DMS79 treated with DMSO at 0.1 percent for 48 hours (cell line): ENCODE measurements at places on chromosomes 13 and 19.

DNA sequence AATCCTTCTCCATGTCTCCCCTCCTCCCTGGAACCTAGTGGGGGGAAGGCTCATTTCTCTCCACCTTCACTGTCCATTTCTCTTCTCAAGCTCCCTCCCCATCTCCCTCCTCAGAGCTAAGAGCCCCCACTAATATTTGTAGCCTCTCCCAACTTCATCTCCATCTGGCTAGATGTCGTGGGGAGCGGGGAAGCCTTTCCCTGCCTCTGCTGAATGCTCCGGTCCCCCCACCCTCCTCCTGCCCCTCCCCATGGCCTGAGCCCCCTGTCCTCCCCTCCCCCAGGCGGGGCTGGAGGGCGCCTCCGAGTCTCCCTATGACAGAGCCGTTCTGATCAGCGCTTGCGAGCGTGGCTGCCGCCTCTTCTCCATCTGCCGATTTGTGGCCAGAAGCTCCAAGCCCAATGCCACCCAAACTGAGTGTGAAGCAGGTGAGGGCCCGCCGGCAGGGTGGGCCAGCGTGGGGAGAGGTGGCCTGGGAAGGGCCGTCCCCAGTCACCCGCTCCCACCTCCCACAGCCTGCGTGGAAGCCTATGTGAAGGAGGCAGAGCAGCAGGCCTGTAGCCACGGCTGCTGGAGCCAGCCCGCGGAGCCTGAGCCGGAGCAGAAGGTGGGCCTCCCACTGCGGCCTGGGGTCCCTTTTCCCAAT, 1.0 kb downstream of the TMEM59L start:
- no peak for DNase-seq

DNA sequence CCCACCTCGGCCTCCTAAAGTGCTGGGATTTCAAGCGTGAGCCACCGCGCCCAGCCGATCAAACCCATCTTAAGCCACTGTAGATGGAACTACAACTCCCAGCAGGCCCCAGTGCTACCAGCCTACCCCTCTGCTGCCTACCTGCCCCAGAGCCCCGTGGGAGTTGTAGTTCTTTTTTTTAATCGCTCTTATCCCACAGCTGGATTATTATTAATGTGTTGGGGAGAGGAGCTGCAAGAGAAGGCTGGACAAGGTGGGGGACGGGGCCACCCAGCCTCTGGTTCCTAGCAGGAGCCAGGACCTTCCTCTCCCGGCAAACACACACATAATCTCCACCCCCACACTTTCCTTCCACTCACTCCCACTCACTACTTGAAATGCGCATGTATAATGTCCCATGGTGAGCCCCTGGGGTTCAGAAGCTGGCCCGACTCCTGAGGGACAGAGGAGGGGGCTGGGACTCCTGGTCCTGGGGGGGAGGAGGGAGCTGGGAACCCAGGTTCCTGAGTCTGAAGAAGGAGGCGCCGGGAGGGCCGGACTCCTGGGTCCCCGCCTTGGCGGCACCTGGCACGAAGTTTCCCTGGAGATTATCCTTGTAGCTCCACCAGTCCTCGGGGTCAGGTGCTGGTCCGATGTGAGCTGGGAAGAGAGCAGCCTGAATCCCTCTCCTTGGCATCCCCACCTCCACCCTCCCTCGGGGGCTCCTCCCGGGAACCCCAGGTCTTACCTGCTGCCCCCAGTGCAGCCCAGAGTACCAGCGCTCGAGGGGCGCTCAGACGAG, 958 bp downstream of the CA11 start:
- DNase-seq, result peak; percentile 71

GRCh38 chr13:28583651-28584091, 75.3 kb upstream of the POMP start:
- no peak for DNase-seq

- peak; percentile 33 for DNase-seq
These were observed 2.0 kb downstream of the DOCK9 start for GRCh38 chr13:98975822-98976261.

GRCh38 chr19:1429750-1430149, 8.4 kb upstream of the RPS15 start:
- DNase-seq, result no peak

DNA sequence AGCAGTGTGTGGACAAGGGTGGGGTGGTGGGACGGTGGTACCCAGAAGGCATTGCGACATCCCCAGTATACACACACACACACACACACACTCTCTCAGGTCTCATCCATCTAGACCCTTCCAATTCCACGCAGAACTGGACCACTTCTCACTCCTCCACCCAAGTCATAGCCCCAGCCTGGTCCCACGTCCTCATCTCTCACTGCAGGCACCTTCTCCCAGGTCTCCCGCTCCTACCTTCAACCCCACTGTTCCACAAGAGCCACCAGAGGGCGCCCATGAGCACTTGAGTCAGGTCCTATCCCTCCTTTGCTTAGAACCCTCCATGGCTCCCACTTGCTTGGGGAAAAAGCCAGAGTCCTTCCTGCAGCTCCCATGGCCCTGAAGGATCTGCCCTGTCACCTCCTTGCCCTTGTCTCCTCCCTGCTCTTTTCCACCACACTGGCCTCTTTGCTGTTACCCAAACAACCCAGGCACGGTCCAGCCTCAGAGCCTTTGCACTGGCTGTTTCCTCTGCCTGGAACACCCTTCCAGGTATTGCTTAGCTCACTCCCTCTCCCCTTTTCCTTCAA, 62.6 kb downstream of the IER2 start:
- peak; percentile 3 for DNase-seq

GRCh38 chr13:40120781-40121180, 465.3 kb downstream of the COG6 start:
- no peak for DNase-seq

DNA sequence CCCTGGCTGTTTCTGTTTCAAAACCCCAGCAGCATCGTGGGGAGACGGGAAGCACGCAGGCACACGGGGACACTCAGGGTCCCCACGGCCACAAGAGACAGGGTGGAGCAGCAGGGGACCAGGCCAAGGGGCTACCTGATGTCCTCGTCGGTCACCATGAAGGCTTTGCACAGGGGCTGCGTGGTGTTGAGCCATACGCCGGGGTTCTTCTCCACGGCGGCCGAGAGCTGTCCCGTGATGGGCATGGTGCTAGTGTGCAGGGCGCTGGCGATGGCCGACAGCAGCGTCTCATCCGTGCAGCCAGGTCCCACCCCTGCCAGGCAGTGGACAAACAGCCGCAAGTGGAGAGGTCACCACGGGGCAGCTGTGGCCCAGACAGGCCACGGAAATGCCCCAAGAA, 11.7 kb downstream of the MBD3 start:
- no peak for DNase-seq

DNA sequence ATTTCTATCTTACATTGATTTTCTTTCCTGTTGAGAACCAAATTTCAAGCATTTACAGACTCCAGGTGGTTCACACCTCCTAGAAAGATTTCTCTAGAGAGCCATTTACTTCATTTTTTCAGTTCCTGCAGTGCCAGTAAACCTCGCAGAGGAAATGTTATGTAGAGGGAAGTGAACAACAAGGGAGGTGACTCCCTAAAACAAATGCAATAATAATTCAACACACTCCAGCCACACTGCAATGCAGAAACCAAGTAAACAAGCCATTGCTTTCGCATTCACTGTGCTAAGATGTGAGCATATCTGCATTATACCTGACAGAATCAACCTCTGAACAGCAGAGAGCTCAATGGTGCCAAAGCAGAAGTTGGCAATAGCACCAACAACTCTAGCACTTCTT, 215.1 kb downstream of the RBM26 start:
- DNase-seq, result no peak

- DNase-seq, result no peak
These were observed 30.6 kb upstream of the IGSF23 start for GRCh38 chr19:44582581-44583265.

DNA sequence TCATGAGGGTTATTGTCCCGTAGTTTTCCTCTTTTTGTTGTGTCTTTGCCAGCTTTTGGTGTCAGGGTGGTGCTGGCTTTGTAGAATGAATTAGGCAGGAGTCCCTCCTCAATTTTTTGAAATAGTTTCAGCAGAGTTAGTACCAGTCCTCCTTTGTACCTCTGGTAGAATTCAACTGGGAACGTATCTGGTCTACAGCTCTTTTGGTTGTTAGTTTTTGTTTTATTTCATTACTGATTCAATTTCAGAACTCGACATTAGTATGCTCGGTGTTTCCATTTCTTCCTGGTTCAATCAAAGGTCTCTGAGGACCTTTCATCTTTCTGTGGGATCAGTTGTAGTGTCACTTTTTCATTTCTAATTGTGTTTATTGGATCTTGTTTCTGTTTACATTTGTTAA, 1237.0 kb upstream of the PCDH9 start:
- DNase-seq, result no peak

DNA sequence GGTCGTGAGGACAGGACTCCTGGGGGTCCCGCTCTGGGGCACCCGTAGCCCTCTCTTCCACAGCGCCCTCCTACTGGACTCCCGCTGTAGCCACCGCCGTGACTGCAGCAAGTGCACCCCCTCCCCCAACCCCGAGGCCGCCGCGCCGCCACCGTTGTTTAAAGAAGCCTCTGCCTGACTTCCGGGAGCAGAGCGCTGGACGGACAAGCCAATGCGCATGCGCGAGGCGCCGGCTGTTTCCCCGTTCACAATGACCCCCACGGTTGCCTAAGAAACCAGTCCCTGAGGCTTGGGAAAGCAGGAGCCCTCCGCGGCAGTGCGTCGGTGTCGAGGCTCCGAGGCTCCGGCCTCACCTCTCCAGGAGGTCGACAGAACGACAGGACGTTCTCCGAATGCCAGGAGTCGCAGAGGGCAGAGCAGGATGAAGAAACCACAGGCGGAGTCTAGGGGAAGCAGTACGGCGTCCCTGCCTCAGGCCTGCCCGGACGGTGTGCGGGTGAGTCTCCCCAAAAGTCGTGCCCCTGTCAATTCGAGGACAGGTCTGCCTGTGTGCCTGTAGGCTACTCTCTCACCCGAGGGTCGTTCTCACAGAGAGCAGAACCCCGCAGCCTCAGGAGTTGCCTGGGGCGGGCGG, 70.5 kb upstream of the ZNF420 start:
- DNase-seq, result no peak

DNA sequence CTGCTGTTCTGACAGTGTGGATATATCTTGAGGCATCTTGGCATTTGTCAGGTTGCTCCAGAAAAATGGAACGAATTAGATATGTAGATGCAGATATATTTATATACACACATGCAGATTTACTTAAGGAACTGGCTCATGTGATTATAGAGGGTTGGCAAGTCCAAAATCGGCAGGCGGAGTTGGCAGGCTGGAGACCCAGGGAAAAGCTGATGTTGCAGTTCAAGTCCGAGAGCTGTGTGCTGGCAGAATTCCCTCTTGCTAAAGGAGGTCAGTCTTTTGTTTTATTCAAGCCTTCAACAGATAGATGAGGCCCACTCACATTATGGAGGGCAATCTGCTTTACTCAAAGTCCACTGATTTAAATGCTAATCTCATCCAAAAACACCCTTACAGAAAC, 24.4 kb upstream of the CSNK1A1L start:
- DNase-seq, result no peak

GRCh38 chr13:77389625-77390000, 62.7 kb upstream of the MYCBP2 start:
- no peak for DNase-seq

GRCh38 chr13:81988567-81988966, 1647.6 kb upstream of the SPRY2 start:
- DNase-seq, result no peak

GRCh38 chr13:106533943-106534638, 1.4 kb downstream of the EFNB2 start:
- peak; percentile 62 for DNase-seq

DNA sequence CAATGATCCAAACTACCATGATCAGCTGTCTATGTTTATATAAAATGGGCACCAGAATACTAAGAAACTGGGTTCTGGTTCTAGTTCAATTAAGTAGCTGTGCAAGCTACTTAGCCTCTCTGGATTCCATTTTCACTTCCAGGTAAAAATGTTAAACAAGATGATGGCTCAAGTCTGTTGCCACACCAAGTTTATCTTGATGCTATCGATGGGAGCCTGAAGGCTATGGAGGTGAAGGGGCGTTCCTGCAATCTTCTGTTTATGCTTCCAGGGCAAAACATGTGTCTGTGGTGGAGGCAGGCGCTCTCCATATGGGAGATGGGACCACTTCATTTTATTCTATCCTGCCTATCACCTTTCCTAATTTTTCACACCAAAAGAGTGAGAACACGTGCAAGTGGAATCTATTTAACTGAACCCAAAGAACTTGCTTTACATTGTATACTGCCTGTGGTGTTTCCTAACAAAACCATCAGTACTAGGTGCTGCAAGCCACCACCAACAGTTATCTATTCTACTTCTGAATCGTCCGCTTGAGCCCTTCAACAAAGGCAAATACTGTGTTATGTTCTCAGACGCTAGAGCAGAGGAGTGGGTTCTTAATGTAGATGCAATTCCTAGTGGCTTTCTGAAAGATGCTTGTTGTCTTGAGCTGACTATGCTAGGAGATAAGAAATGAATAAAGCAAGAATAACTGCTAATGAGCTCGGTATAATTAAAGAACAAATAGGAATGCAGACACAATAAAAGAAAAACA, 70.9 kb downstream of the DOCK9 start:
- no peak for DNase-seq

DNA sequence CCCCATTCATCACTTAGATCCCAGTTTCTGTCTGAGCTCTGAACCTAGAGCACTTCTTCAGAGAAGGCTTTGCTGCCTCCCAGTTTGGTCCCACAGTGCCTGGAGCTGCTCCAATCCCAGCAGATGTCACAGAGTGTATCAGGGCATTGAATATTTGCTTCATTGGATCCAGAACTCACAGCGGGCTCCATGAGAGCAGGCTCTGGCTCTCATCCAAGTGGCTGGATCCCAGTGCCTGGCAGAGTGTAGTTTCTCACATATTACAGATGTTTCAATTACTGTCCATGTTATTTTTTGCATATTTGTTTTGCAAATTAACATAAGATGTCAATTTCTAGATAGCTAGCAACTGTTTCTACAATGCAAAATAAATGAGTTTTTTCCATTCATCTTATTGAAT, 50.6 kb downstream of the MYO16 start:
- DNase-seq, result no peak

DNA sequence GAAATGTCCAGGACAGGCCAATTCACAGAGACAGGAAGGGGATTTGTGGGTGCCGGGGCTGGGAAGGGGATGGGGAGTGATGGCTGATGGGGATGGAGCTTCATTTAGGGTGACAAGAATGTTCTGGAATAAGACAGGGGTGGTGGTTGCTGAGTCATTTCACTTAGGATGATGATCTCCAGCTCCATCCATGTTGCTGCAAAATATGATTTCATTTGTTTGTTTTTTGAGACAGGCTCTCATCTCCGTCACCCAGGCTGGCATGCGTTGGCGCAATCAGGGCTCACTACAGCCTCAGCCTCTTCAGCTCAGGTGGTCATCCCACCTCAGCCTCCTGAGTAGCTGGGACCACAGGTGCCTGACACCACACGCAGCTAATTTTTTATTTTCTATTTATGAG, 3.1 kb upstream of the JSRP1 start:
- no peak for DNase-seq

GRCh38 chr19:55341171-55341588, 1.5 kb downstream of the KMT5C start:
- peak; percentile 66 for DNase-seq

DNA sequence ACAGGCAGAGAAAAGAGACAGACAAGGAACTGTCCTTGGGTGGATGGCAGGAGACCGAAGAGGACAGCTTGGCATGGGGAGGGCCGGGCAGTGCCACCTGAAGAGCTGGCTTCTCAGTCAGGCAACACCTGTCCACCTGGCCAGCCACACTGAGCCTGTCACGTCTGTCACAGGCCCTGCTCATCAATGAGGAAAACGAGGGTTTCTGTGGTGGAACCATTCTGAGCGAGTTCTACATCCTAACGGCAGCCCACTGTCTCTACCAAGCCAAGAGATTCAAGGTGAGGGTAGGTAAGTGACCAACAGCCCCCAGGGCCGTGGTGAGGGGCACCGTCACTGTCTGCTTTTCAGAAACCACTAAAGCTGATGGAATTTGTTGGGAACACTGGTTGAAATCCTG, 11.2 kb upstream of the PROZ start:
- DNase-seq, result no peak
